ENCODE measurements at places on chromosomes 12 and 14.

DNA sequence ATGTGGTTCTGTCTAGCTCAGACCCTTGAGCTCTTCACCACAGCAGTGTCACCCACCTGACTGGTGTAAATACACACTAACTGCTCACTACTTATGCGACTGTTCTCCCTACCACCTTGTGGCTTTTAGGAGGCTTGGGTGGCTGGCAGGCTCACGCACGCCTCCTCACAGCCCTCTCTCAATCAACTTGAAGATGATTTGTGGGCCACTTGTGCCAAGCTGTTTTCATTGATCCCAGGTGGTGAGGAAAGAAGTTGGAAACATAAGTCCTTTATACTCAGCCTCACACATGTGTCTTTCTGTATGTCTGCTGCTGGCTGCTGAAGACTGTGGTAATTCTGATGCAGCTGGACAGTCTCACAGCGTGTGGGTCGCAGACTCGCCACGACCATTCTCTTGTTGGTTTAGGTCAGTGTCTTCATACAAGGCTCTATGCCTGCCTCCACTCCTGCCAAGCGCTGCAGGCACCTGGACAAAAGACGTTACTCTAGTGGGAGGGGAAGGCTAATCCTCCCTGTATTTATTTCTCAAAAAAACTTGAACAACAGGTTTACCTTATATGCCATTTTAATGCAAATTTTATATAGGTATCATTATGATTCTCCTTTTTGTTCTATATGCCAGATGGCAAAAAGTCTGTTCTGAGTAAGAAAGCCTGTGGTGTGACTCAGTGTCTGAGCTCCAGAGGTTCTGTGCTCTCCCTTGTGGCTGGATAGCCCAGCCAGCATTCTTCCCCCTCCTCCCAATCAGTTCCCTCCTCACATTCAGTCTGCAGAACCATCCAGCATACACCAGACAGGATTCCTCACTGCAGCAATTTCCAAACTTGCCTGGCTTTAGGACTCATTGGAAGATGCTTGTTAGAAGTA is 115.6 kb downstream of the DIP2B start:
- peak; percentile 38 for DNase-seq

GRCh38 chr14:68873376-68873775 is 80.5 kb upstream of the ZFP36L1 start:
- DNase-seq: no peak

- no peak for DNase-seq
Measured at GRCh38 chr12:104181313-104181712, 34.3 kb upstream of the TXNRD1 start.

GRCh38 chr14:51847489-51847796 is 13.0 kb upstream of the GNG2 start:
- DNase-seq: no peak

DNA sequence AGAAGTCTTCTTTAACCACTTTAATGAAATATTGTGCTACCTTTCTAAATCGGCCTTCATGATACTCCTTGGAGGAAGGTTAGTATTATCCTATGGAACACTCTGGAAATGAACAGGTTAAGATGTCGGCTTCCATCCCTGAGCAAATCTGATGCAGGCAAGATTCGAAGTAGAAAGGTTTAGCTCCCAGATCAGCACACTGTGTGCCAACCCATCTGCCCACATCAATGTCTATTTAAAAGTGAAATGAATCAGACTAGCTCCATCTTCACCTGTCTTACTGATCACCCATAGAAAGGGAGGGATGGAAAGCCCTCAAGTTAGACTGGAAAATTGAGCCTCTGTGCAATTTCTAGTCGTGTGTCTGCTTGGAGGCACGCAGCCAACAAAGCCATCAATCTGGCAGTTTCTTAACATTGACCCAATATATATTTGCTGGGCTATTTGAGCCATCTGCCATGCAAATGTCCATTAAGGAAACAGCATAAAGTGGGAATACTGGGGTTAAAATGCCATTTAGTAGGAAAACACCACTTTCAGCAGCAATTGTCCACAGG is 506.1 kb downstream of the RMST start:
- DNase-seq: no peak

DNA sequence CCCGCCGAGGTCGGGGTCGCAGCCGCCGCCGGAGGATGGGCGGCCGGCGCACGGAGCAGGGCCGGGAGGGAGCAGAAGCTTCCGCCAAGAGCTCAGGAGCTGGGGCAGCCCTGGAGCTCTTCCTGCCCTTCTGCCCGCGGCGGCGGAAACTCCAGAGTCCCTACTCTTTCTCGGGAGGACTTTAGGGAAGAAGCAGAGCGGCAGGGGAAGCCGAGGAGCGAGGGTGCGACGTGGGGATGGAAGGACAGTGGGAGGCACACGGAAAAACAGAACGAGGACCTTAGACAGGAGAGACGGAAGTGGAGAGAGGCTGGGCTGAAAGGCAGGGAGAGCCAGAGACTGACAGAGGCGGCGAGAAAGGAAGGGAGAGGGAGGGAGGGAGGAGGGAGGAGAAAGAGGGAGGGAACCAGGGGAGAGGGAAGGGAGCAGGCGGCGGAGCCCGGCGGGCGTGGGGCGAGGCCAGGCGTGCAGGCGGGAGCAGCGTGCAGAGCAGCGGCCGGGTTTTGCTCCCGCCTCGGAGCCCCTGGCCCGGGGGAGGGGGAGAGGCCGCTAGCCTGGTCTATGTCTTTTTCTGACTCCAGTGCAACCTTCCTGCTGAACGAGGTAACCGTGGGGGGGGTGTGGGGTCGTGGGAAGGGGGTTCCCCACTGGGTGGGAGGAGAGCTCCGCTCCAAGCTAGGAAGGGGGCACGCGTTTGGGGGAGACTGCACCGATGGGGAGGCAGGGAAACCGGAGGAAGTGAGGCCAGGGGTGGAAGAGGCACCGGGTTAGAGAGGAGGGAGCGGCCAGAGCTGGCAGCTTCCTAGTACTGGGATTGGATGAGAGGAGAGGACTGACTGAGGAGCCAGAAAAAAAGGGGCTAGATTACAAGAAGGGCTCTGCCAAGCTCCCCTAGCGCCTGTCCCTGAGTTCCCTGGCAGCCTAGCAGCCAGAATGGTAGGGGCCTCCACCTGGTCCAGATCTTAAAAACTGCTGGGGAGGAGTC is 2.9 kb upstream of the CACNB3 start:
- peak; percentile 71 for DNase-seq

DNA sequence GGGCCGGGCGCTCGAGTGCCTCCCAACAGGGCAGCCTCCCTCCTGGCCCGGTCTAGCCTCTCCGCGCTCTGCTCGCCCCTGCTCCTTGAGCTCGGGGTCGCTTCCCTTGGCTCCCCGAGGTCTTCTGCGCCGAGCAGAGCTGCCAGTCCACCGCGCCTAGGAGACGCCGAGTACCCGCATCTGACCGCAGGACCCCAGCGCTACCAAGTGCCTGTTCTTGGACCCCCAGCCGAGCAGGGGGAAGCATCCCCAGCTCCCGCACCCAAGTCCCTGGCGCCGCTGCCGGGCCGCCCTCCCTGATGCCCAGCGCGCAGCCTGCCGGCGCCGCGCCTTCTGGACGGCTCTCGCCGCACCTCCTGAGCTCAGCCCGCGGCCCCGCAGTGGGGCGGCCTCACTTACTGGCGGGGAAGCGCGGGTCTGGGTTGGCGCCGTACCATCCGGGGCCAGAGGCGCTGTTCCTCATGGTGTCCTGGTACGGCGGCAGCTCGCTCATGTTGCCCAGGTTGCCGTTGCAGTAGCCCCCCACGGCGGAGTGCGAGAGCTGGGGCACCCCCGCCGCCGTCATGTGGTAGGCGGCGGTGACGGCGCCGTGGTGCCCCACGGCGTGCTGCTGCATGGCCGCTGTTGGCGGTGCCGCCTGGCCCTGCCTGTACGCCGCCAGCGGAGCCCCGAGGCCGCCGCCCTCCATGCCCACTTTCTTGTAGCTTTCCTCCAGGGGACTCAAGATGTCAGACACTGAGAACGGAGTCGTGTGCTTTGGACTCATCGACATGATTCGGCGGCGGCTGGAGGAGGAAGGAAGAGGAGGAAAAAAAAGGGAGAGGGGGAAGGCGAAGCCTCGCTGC is 1.2 kb downstream of the NKX2-1 start:
- no peak for DNase-seq

GRCh38 chr14:96180043-96180874 is 24.4 kb upstream of the BDKRB2 start:
- DNase-seq: no peak

DNA sequence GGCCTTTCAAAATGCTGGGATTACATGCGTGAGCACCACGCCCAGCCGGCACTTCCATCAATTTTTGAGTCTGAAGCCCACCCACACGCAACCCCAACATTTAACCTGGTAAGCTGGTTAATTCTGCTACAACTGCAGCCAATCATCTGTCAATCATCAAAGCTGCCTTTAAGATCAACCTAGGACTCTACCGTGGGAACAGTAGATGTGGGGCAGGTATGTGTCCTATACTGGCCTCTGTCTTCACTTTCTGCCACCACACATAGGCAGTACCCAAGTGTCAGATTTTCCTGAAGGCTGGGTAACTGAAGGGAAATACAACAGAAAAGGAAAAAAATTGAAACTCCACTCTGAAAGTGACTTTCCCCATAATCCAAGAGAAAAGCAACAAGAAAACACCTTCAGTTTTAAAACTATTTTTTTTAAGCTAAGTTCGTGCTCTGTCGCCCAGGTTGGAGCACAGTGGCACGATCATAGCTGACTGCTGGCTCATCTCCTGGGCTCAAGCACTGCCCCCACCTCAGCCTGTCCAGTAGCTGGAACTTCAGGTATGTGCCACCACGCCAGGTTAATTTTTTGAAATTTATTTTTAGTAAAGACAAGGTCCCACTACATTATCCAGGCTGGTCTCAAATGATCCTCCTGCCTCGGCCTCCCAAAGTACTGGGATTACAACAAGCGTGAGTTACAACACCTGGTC is 22.2 kb downstream of the VCPKMT start:
- DNase-seq: no peak

DNA sequence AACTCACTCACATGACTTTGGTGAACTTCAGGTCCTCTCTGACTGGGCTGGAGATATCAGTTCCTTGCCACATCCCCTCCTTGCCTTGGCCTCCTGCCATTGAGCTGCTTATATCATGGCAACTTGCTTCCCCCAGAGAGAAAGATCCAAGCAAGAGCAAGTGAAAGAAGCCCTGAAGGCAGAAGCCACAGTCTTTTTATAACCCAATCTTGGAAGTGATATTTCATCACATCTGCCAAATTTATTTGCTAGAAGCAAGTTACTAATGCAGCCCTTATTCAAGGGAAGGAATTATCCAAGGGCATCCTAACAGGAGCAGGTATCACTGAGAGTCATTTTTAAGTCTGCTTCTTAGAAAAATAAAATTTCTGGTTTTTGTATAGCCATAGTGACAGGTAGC is 127.8 kb downstream of the SLC38A4 start:
- no peak for DNase-seq

DNA sequence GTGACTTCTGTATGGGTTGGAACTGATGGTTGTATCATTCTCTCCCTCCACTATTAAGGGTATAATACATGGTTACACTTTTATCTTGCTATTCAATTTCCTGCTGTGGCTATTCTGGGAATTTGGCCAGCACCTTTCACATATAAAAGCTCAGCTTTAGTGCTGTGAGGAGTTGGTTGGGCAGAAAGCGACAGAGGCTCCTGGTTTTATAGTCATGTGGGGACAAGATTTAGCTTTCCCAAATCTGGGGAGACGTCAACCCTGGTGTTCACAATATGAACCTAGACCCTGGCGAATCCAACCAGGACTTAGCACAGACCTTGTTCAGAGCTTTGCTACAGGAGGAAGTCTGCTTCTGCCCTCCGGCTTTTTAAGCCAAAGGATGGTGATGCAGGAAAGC is 36.5 kb downstream of the FOS start:
- no peak for DNase-seq

GRCh38 chr14:61475316-61475715 is 153.9 kb downstream of the PRKCH start:
- DNase-seq: no peak

- DNase-seq: no peak
Measured at GRCh38 chr14:74848768-74849167, 27.2 kb downstream of the PROX2 start.

- no peak for DNase-seq
Measured at GRCh38 chr12:71201136-71201679, 43.4 kb upstream of the TSPAN8 start.

DNA sequence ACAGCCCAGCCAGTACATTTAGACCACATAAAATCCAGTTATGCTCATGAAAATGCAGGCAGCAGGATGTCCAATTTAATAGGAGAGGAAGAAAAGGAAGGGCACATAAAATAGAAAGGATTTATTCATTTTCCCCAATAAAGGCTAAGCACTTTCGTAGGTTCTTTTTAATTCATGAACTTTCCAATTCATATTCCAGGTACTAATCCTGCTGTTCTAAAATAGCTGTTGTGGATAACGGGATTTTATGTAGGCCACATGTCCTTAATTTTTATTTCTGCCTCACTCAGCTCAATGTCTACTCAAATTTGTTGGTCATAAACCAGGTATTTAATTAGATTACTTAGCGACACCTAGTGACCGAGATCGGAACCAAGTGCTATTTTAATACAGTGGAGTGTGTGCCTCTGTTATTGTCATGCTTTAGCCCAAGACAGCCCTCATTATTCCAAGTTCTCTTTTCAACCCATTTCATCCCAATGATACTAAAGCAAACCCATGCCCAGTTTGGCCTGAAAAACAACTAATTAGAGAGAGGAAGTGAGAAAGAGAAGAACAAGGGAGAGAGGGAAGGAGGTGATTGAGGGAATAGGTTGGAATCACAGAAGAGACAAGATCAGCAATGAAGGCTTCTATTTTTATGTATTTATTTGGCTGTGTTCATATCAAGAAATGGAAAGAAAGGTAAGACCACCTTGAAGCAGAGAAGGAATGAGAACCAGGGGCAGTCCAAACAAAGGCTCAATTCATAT is 45.9 kb upstream of the IFNG-AS1 start:
- DNase-seq: peak; percentile 72

DNA sequence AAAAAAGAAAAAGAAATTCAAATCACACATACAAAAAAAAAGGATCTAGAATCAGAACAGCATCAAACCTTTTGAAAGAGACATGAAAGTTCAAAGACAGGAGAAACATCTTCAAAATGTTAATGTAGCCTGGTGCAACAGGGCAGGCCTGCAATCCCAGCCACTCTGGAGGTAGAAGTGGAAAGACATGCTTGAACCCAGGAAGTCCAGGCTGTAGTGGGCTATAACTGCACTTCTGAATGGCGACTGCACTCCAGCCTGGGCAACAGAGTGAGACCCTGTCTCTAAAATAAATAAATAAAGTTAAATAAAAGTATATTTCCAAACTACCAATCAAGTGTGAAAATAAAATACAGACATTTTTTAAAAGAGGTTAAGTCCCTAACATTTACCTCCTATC is 18.7 kb upstream of the AP4S1 start:
- DNase-seq: no peak

GRCh38 chr12:13450231-13451080 is 253.9 kb downstream of the EMP1 start:
- DNase-seq: no peak

DNA sequence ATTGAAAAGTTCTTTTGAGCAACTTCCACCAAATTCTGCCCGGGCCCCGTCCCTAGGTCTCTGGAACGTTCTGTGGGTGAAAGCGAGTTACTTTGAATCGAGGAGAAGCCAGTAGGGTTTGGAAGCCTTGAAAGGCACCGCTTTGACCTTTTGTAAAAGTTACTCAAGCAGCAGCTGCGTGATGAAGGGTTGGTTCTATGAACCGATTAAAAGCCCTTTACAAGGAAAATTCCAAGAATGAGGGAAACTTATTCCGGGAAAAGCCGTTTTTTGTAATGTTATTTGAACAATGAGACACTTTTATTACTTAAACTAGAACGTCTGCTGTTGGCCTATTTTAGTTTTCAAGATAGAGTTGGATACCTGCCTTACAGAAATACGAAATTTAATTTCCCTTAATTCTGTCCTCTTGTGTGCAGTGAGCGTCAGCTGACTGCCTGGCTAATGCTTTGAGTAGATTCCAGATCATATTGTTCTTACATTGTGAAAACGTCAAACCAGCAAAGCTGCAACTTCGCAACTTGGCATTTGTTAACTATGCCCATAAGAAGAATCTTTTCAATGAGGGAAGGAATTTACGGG is 906 bp downstream of the LARP4 start:
- DNase-seq: no peak

Measured in activated CD4-positive, alpha-beta T cell treated with anti-CD3 and anti-CD28 coated beads, Interleukin-2, amount 50 U/mL, for 48 hours (primary cell).